Small intestine (tissue), 16 donors: ENCODE measurements at places on chromosomes 5 and 9.

DNA sequence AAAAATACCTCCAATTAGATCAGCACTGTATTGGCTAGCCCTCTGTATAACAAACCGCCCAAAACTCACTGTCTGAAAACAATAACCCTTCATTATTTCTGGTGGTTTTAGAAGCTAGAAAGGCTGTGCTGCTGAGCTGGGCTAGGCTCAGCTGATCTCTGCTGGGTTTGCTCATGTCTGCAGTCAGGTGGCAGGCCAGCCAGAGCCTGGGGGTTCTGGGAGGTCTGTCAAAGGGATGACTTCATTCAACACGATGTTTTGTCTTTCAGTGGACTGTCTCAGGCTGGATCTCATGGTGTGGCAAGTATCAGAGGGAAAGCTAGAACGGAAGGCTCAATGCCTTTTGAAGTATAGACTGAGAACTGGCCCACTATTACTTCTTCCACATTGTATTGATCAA, 335.1 kb upstream of the DMAC1 start:
- DNase-seq = no peak

DNA sequence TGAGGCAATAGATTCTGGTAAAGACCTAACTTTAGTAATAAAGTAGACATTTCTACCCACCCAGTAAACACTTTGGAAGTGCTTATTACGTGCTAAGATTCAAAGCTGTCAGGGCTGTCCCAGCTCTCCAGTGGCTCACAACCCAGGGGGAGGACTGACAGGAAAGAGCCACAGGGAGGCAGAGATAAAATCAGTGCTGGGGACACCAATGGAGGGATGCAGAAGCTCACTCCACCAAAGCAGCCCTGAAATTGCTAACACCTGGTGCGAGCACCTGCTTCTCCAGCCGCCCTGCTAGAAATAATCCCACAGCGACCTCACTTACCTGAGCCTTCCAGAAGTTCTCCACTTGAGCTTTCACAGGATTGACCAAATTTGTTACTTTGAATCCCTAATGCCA, 501.0 kb downstream of the BNC2 start:
- no peak for DNase-seq

GRCh38 chr9:128819716-128820664, 1.7 kb downstream of the ENDOG start:
- DNase-seq = peak; percentile 45

DNA sequence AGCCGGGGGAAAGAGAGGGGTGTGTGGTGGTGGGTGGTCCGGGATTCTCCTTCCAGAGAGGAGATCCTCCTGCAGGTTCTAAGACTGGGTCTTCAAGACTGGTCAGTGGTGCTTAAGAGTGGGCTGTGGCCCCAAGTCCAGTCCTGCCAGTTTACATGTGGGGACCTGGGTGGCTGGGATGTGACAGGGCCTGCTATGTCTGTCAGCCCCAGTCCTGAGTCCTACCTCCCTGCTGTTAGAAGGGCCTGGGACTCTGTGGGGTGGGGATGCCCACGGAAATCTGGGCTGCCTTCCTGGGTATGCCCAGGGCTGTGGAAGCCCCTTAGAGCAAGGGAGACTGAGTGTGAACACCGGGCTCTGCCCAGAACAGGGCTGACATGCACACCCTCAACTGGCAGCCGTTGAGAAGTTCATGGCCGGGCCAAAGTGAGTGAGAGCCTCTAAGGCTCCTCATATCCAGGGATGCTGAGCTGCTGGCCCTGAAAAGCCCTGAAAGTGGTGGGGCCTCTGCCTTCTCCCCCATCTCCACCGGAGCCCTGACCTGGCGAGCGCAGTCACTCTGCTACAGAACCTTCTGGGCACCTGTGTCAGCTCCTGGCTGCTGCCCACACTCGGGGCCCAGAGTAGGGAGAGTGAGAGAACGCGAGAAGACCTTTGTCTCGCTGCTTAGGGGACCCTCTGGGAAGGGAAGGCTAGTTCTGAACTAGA, 1.7 kb downstream of the PHF2 start:
- no peak for DNase-seq

GRCh38 chr5:68482199-68482598, 266.6 kb downstream of the PIK3R1 start:
- DNase-seq = no peak

DNA sequence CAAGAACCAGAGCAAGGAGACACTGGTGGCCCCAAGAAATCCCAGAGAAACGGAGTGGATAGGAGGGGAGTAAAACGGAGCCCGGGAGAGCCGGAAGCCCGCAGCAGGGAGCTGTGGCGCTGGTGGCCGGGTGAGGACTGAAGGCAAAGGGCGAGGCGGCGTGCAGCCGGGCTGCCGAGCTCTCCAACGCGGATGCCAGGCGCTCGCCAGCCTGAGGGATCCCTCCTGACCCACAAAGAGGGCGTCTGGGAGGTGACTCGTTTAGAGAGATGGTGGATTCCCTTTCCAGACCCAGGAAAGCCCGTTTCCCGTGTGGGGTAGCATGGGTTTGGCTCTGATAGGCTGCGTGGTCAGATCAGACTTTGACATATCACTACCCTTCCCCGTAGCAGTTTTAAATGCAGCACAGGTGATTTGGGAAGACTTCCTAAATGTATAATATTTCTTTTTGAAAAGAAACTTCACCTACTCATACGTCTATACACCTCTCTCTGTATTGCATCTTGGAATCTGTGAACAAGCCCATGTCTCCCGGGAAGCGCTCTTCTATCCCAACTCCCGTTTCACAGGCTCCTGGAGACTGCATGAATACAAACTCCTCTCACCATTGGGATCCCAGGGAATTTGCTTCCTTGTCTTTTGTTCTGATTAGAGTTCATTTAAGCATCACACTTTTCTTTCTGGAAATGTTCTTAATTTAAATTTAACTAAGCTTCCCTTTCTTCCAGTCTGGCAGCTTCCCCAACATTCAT, 158.1 kb downstream of the C9orf152 start:
- peak; percentile 62 for DNase-seq

DNA sequence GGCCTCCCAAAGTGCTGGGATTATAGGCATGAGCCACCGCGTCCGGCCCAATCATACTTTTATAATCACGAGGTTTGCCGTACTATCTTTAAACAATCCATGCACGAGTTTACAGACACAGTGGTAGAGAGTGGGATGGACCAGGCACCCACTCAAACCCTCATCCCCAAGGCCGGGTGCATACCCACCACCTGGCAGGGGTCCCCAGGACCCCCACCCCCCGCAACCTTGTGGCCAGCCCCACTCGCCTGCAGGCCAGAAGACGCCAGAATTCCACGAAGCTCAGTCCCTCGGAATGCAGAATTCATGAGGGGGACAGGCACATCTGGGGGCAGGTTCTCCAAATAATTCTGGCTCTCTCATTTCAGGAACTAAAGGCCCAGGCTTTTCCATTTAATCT, 17.1 kb downstream of the NACC2 start:
- no peak for DNase-seq

DNA sequence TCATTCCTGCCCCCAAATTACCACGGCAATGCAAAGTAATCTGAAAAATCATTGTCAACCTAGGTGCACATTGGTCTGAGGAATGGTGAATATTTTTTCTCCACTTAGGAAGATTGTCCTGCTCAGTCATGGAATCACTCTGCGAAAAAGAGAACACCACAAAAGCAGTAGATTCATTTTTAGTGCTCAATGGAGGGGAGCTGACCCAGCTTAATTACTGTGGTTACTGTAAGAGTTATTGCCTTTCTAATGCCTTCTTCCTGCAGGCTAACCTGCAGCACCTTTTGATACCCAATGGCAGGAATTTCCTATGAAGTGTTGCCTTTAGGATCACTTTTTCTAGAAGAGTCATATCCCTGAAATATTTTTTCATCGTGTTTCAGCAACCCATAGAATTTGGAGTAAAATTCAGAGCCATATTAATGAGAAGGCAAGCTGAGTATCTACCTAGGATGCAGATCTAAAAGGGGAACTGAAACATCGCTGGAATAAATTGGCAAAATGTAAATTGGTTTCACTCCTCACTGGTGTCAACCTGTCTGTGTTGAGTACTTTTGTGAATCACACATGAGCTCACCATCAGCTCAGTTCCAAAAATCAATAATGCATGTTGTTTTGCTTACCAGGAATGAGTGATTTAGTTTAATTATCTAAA, 464.5 kb downstream of the CSNK1G3 start:
- no peak for DNase-seq

DNA sequence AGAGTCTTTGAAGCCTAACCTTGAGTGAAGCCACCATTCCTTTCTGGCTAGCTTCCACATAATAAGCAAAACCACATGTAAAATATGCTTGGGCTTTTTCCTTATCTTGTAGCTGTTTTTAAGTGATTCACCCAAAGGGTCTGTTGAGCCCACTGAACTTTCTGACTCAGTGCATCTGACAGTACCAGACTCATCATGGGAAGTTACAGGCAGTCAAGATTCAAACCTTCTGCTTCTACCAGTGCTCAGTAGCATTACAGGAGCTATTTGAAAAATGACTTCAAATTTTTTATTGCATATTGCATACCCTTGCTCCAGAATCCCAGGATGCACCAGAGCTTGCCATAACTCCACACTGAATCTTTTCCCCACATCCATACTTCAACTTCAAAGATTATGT, 87.5 kb upstream of the PTPRD start:
- no peak for DNase-seq

DNA sequence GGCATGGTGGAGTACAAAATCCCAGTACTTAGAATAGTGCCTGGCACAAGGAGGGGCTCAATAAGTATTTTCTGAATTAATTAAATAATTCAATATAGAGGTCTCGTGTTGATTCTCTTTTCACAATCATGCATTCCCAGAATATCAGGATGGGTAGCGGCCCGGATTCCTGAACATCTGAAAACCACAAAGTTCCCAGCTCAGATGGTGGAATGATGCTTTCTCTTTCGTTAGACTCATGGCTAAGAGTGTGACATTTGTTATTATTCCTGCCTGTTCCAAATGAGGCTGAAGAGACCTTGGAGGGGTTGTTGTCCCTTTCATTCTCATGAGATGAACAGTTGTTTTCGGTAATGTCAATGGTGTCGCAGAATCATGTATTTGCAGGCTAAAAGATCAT, 95.4 kb upstream of the LIFR start:
- no peak for DNase-seq

GRCh38 chr5:180873615-180874520, 12.8 kb upstream of the ZFP62 start:
- peak; percentile 41 for DNase-seq

GRCh38 chr9:126317513-126317912, 9.1 kb upstream of the MVB12B start:
- DNase-seq = no peak

GRCh38 chr5:170254056-170254455, 21.3 kb downstream of the C5orf58 start:
- DNase-seq = no peak

- DNase-seq = no peak
Observed at GRCh38 chr9:131379056-131379455, 14.8 kb upstream of the PRRC2B start.

GRCh38 chr5:124452412-124452811, 294.0 kb downstream of the ZNF608 start:
- DNase-seq = no peak

DNA sequence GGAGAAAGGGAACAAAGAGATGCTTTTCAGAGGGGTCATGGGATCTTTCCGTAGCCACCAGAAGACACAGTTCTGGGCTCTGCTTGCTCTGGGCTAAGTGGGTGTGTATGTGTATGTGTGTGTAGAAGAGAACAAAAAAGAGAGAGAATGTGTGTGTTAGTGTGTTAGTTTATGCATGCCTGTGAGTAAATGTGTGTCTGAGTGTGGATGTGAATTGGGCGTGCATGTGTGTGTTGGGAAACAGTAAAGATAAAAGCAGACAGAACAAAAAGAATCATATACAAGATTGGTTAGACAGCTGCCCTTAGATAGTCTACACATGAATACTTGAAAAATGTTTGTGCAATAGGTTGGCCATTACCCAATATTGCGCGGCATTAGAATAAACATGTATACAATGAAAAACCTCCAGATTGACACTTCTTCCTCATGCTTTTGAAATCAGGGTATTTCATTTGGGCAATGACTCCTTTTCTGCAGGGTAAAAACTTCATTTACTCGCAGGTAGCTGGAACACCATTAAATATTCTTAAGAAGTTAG, 36.5 kb upstream of the HSPA9 start:
- DNase-seq = no peak

DNA sequence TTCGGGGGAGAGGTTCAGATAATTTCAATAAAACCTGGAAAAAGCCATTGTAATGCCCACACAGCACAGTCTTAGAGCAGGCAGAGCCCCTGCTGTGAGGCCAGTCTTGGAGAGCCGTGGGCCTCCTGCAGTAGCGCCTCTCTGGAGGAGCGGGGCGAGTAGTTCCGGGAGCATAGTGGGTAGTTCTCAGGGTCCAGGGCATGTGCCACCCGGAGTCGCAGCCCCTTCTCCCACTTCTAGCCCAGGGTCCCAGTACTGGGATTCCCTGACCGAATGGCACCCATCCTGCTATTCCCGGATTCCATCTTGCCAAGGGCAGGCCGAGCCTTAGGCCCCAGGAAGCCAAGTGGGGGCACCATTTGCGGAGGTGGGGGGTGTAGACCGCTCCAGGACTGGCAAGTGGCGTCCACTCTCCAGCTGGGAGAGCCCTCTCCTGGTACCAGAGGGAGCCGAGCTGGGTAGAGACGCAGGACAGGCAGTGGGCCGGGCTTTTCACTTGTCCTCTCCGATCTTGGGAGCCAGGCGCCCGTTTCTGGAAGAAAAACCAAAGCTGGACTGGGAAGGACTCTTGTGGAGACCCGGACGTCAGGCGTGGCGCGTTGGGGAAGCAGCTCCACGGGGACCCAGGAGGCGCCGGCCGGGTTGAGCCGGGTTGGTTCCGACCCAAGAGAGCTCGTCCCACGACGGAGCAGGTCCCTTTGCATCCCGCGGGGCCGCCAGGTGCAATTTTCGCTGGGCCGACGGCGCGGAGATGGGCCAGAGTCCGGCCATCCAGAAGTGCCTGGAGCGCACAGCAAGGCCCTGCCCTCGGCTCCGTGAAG, 12.1 kb downstream of the PROP1 start:
- no peak for DNase-seq

DNA sequence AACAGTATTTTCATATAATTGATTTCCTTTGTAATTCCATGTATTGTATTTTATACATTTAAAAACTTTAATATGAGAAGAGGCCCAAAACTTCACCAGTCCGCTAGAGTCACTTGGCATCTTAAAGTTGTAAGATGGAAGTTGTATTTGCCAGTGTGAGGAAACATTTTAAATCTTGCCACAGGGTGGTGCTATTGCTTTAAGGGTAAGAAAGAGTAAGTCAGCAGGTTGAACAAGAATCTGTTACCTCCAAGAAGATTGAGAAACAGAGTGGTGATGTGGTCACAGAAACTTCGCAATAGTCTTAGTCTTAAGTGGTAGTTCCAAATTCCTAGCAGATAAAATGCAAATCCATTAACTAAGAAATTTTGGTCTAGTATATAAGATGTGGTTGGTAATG, 39.8 kb upstream of the RANBP6 start:
- DNase-seq = peak; percentile 84

GRCh38 chr5:147779694-147780093, 2.8 kb downstream of the JAKMIP2 start:
- DNase-seq = no peak

GRCh38 chr9:133089271-133089671, 27.5 kb downstream of the CEL start:
- DNase-seq = peak; percentile 35

DNA sequence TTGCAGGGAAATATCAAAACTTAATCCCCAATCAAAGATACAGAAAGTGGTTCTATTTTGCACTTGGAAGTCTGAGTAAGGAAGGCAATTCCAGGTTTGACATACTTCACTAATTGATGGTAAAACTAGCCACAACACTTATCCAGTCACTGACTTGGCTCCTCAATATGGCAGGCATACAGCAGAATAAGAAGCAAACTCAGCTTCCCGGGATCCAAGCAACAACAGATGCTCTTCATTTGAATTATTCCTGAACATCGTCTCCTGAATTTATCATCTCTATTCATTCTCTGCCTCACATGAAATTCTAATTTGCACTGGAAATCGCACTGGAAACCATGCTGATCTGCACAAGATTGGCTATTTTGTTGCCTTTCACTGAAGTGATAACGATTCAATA, 629.6 kb downstream of the PRELID2 start:
- no peak for DNase-seq
